ENCODE measurements at places on chromosomes 1 and 21. TPM values are rescaled to one million over a fixed set of nuclear protein-coding genes. Genes with fewer than 3 reads are reported as not detected.

Gene INAVA
- 51.0 TPM for total RNA-seq

Gene RIIAD1
- 7.9 TPM for total RNA-seq

Gene OR10X1
- not detected for total RNA-seq

Gene ADAM15
- 44.8 TPM for total RNA-seq

Gene KLHDC9
- total RNA-seq = 1.4 TPM

Gene OLIG1
- not detected for total RNA-seq

Gene CHI3L1
- 12.8 TPM for total RNA-seq

Gene LY9
- total RNA-seq = not detected

Gene TSSK3
- 1.4 TPM for total RNA-seq

Gene SH2D5
- total RNA-seq = 0.53 TPM

Gene SLC35A3
- 39.7 TPM for total RNA-seq

Gene MAP3K21
- total RNA-seq = 9.5 TPM

Gene MROH9
- total RNA-seq = 0.23 TPM

Gene FCGR3B
- not detected for total RNA-seq

Gene GUCA2B
- not detected for total RNA-seq

Gene PIK3C2B
- total RNA-seq = 26.0 TPM

DNA sequence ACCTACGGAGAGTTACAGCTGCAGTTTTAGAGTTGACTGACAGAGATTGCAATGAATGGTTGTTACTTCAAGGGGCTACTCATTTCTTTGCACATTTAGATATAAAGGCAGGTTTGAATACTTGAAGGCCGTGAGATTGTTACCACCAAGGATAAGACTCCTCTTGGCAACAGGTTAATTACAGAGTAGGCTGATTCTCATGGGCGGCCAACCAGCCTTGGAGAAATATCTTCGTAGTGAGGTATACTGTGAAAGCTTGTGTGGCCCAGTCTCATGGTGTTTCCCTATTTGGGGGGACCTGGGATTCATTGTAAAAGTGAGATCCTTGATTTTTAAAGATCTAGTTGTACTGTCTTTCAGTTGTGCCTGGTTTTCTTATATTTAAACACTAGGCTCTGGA lies 103.2 kb upstream of the OLFM3 start:
- DNase-seq = no peak

GRCh38 chr1:22760455-22760854 lies 49.8 kb downstream of the EPHB2 start:
- no peak for DNase-seq

- peak; percentile 60 for DNase-seq
Measured at GRCh38 chr1:54355931-54356679, 50.1 kb downstream of the SSBP3 start.

DNA sequence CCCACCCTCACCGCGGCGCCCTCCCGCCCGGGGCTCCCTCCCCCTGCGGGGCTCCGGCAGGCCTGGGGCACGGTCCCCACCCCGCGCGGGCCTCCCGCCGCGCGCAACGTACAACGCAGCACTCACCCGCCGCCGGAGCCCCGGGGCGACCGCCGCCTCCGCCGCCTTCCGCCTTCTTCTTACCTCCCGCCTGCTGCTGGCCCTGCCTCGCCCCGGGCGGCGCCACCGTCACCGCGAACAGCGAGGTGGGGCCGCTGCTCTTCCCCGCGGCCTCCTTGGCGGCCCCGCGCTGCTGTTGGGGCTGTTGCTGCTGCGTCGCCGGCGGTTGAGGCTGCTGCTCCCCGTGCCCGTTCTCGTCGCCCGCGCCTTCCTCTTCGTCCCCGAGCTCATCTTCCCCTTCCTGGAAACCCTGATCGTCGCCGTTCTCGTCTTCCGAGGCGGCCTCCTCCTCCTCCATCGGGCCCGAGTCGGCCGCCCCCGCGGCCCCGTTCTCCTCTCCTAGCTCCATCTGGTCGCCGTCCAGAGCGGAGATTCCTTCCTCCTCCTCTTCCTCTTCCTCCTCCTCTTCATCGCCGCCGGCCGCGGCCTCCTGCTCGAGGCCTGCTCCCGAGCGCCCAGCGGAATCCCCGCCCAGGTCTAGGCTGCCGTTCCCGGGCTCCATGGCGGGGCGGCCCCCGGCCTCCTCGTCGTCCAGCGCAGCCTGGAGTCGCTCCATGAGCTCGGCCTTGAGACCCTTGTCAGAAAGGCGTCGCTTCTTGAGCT lies 671 bp downstream of the HNRNPU start:
- no peak for DNase-seq

- DNase-seq = no peak
Measured at GRCh38 chr1:8727809-8728213, 89.6 kb downstream of the RERE start.

DNA sequence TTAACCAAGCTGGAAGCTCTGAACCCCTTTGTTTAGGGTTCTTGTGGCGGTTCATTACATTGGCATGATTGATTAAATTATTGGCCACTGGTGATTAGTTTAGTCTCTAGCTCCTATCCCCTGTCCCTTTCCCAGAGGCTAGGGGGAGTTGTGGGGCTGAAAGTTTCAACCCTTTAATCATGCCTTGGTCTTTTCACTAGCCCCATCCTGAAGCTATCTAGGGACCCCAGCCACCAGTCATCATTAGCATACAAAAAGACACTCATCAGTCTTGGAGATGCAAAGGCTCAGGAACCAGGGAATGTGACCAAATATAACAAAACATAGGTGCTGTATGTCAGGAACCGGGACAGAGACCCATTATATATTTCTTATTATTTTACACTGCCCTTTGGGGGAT lies 34.7 kb upstream of the SNX27 start:
- DNase-seq = no peak

- DNase-seq = peak; percentile 24
Measured at GRCh38 chr1:77313491-77313890, 31.7 kb downstream of the AK5 start.

DNA sequence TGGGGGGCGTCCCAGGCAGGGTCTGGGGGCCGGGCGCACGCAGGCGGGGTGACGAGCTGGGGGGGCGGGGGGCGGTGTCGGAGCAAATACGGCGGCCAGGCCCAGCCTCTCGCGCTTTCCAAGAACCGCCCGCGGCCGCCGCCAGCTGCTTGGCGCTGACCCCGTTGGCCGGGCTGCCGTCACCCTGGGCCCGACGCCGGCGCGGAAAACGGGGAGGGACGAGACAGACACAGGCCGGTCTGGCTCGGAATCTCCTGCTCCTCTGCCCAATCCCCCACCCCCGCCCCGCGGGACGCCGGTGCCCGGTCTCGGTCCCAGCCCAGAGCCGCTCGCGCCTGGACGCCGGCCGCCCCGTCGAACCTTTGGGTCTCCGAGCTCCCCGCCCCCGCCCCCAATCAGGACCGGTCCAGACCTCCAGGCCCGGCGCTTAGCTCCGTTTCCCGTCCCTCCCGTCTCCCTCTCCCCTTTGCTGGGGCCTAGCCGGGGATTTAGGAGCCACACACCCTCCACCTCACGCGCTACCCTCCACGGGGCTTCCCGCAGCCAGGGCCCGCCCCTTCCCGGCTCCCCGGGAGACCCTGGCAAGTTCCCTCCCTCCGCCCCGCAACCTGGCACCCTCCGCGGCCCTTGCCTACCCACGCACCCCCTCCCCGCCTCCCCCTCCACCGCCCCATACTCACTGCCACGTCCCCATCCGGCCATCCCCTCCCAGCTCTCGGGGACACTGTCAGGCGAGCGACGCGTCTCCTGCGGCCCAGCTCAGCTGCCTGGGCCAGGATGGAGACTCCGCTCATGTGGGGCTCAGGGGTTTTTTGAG lies 800 bp upstream of the MMP23B start:
- DNase-seq = peak; percentile 65

- DNase-seq = no peak
Measured at GRCh38 chr21:45700461-45700860, 56.9 kb downstream of the PCBP3 start.

GRCh38 chr1:36023098-36023769 lies 60.7 kb upstream of the TEKT2 start:
- DNase-seq = no peak

DNA sequence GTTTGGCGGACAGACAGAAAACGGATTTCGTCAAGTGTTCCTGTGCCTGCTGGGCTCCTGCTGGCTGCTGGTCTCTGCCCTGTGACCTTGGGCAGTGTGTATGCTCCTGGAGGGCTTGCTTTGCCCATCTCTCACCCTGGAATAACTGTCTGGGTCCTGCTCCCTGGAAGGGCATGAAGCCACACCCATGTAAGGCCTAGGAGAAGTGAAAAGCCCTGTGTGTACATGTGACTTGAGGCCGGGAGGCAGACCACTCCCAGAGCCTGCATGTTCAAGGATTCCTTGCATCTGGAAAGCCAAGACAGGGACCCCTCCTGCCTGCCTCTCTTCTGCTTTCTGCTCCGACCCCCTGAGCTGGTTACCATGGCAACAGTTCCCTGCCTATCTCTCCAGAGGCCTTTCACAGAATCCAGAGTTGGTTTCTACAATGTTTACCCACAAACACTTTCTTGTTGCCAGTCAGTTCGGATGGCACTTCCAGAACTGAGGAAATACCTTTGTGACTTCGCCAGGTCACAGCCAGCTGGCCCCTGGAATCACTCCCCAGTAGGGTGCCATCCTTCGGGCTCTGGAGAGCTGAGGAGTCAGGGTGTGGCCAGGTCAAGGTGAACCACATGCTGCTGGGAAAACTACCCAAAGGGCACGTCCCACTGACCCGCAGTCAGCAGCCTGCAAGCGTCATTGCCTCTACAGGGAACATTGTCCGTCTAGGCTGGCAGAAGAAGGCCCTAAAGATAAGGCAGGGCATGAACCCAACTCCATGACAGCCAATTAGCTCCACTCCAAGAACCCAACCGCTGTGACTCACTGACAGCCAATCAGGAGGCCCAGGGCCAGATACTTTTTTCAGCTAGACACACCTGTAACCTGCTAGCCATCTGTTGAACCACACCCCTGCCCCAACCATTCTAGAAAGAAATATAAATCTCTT lies 14.7 kb upstream of the GPR37L1 start:
- peak; percentile 71 for DNase-seq

GRCh38 chr1:116504308-116505156 lies 66.3 kb downstream of the CD58 start:
- peak; percentile 58 for DNase-seq

DNA sequence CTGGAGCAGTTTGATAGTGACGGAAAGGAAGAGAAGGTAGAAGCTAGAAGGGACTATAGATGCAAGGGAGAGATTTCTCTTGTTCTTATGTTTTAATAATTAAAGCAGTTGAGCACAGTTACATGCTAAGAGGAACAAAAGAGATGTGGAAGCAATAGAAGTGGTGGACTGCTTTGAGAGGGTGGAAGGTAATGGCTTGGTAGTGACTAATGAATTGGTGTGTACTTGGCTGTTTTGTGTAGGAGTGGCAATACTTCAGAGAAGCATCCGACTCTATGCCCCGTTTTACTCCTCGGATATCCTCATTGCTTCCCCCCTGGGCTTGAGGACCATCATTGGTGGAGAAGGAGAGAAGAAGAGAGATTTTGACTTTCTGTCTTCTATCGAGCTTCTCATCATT lies 12.8 kb downstream of the UTP25 start:
- no peak for DNase-seq

- no peak for DNase-seq
Measured at GRCh38 chr21:41589620-41590175, 81.7 kb upstream of the TMPRSS2 start.

GRCh38 chr1:206678490-206678889 lies 6.2 kb upstream of the MAPKAPK2 start:
- no peak for DNase-seq

GRCh38 chr1:237953238-237953637 lies 62.5 kb upstream of the ZP4 start:
- no peak for DNase-seq

- DNase-seq = no peak
Measured at GRCh38 chr21:28186604-28187003, 806.1 kb downstream of the LTN1 start.

GRCh38 chr21:43851593-43851992 lies 13.4 kb upstream of the AGPAT3 start:
- no peak for DNase-seq

DNA sequence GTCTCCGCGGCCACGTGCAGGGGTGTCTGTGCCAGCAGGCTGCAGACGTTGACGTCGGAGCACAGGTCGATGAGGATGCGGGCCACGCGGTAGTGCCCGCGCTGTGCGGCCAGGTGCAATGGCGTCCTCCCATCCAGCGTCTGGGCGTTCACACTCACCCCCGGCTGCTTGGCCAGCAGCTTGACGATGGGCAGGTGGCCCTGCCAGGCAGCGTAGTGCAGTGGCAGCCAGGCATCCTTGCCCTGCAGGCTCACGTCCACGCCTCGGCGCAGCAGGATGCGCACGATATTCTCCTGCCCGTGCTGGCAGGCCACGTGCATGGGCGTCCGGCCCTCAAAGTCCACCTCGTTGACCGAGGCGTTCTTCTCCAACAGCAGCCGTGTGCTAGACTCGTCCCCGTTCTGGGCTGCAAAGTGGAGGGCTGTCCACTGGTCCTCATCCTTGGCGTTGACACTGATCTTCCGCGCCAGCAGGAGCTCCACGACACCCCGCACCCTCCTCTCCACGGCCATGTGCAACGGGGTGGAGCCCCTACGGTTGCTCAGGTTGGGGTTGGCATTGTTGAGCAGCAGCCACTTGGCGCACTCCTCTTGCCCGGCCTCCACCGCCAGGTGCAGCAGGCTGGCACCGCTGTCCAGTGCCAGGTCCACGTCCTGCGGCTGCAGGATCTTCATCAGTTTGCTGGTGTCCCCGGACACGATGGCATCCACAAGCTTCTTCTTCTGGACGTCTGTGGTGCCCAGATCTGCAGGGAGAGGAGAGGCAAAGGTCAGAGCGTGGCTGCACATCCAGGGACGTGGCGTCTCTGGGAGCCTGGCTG lies 25.4 kb downstream of the RIPK4 start:
- DNase-seq = no peak

DNA sequence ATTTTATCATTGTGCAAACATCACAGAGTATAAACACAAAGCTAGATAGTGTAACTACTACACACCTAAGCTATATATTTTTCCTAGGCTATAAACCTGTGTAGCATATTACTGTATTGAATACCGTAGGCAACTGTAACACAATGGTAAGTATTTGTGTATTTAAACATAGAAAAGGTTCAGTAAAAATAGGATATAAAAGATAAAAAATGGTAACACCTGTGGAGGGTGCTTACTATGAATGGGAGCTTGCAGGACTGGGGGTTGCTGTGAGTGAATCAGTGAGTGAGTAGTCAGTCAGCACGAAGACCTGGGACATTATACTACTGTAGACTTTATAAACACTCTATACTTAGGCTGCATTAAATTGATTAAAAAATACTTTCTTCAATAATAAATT lies 4.1 kb downstream of the DTL start:
- DNase-seq = no peak

DNA sequence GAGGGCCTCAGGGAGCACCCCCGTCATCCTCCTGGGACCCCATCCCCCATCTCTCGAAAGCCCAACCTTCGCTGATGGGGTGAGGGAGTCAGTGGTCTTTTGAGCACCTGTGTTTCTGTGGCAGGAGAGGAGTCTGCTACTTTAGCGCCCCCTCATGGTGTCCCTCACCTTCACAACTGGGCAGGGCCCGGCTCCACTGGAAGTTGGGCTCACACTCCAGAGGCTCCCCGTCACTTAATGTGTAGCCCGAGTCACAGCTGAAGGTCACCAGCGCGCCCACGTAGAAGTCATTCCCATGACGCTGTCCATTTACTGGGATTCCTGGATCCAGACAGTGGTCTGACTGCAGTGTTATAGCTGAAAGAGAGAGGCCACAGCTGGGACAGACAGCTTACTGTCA lies 139.5 kb upstream of the HMGB4 start:
- DNase-seq = no peak

GRCh38 chr1:6601923-6602668 lies 573 bp downstream of the KLHL21 start:
- peak; percentile 71 for DNase-seq

Measured in hepatocyte (in vitro differentiated cells).